ENCODE measurements at places on chromosomes 12 and 14.
A peak's percentile ranks its signal among the peaks of the same experiment; 100 is the strongest.

- no peak for DNase-seq
Observed at GRCh38 chr12:89686311-89686710, 22.3 kb downstream of the ATP2B1 start.

DNA sequence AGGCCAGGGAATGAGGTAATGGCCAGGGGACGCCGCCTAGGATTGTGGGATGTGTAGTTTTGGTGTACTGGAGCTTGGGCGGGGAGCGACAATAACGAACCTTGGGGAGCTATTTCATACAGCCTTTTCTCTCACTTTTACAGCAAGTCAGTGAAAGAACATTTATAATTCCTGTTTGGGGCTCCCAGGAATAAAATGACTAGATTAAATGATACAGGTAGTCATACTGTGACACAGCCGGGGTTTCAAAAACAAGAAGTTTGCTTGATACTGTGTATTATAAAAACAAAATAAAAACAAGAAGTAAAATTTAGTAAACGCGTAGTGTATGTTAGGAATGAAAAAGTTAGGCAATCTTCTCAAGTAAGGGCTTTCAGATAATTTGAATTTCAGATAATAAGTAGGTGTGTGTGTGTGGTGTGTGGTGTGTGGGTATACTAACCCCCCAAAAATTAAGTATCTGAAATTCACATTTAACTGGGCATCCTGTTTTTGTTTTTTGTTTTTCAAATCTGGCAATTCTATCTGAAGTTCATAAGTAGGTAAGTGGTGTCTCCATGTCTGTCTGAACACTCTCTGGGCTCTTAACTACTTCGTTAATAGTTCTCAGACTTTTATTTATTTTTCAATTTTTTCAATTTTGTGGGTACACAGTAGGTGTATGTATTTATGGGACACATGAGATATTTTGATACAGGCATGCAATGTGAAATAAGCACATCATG is 458 bp upstream of the DCTN2 start:
- DNase-seq = no peak

DNA sequence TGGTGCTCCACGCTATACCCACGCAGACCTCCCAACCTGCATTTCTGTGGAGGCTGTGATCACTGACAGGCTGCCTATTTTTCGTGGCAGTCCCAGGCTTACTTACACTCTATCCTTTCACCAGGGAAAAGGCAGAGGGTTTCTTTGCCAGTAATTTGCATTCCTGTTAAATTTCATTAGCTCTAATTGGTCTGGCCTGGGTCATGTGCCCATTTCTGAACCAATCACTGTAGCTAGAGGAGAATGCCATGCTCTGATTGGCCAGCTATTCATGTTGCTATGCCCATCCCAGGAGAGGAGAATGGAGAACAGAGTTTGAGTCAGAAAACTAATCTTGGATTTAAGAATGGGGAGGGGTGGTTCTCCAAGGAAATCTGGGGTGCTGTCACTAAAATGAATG is 43.2 kb upstream of the TUNAR start:
- DNase-seq = no peak

GRCh38 chr12:131963381-131963780 is 13.6 kb downstream of the EP400 start:
- DNase-seq = peak; percentile 60

DNA sequence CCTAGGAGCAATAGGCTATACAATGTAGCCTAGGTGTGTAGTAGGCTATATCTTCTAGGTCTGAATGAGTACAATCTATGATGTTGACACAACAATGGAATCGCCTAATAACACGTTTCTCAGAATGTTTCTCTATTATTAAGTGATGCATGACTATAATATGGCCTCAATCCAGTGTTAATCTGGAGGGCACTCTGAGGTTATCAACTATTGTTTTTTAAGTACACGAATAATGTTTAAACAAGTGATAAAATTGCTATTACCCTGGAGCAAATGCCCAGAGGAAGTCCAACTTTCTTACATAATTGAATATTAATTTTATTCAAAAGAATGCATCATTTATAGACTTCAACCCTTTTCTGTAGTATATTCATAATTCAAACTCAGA is 16.4 kb upstream of the CNIH1 start:
- DNase-seq = no peak

- no peak for DNase-seq
Observed at GRCh38 chr12:11893998-11894397, 176.7 kb upstream of the BCL2L14 start.

- no peak for DNase-seq
Observed at GRCh38 chr12:121279071-121279375, 17.5 kb downstream of the CAMKK2 start.

- no peak for DNase-seq
Observed at GRCh38 chr12:94803939-94804338, 153.6 kb upstream of the TMCC3 start.

- DNase-seq = peak; percentile 24
Observed at GRCh38 chr14:77615361-77616132, 890 bp downstream of the SPTLC2 start.

DNA sequence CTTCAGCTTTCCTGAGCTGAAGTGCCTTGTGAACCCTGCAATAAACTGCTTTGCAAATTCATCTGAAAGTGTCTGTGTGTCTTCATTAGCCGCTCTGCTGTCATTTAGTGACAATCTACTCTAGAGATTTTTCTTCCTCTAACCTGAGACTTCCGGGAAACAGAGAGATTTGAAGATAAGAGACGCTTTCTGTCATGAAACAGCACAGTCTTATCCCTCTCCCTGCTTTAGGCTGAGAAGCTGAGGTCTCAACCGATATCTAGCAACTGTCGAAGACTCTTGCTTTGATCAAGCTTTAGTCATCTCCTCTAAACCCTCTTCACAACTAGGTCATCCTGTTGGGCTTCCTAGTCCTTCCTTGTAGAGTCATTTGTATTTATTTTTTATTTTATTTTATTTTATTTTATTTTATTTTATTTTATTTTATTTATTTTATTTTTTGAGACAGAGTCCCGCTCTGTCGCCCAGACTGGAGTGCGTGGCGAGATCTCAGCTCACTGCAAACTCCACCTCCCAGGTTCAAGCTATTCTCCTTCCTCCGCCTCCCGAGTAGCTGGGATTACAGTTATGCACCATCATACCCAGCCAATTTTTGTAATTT is 1.2 kb downstream of the RNASE2 start:
- DNase-seq = no peak

- no peak for DNase-seq
Observed at GRCh38 chr14:37668646-37669045, 73.2 kb downstream of the TTC6 start.

DNA sequence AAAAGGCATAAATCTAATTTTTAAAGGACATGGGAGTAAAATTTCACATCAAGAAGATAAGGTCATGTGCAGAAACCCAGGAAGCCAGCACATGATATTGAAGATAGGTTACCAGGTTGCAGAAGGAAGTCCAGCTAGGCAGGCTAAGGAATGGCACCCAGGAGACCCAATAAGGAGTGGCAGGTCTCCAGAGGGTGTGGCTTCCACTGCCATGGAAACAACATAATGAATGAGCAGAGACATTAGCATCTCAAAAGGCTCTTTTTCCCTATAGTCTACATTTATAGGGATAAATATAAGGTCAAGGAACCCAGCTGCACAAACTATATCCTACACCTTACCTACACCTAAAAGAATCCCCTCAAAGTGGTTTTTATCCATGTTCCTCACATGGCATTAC is 275.9 kb downstream of the RPS29 start:
- no peak for DNase-seq

GRCh38 chr14:50018201-50018932 is 98.0 kb downstream of the VCPKMT start:
- no peak for DNase-seq

GRCh38 chr14:98056946-98057345 is 1215.1 kb downstream of the BCL11B start:
- no peak for DNase-seq

DNA sequence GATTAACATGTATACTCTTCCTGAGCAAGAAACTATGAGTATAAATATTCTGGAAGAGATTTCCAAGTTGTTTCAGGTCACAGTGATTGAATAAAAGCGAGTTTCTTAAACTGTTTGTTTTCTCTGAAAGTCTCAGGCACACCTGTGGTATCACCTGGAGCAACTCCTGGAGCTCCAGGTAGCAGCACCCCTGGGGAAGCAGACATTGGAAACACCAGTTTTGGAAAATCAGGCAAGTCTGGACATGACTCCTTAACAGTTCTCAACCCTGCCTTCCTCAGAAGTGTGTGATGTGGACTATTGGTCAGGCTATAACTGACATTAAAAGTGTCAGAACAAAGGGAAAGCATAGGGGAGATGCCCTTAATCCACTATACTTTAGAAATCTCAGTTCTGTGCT is 217.6 kb upstream of the CNTN1 start:
- DNase-seq = no peak

DNA sequence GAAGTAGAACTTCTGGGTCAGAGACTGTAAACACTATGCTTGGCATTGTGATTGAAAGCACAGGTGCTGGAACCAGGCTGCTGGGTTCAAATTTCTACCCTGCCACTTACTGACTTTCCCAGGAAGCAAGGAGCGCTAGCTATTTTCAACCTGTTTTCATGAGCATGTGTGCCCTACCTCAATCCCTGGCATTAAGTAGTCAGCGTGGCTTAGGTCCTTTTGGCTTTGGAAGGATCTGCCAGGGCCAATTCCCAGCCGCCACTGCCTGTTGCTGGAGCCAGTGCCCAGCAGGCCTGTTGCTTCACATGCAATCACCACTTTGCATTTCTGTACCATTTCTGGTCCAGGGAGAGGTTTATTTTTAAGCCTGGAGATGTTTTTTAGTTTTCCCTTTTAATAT is 196.3 kb downstream of the TRHDE start:
- DNase-seq = no peak

GRCh38 chr14:58671436-58671835 is 33.7 kb downstream of the DACT1 start:
- no peak for DNase-seq

GRCh38 chr12:12396694-12397093 is 39.8 kb downstream of the BORCS5 start:
- no peak for DNase-seq

DNA sequence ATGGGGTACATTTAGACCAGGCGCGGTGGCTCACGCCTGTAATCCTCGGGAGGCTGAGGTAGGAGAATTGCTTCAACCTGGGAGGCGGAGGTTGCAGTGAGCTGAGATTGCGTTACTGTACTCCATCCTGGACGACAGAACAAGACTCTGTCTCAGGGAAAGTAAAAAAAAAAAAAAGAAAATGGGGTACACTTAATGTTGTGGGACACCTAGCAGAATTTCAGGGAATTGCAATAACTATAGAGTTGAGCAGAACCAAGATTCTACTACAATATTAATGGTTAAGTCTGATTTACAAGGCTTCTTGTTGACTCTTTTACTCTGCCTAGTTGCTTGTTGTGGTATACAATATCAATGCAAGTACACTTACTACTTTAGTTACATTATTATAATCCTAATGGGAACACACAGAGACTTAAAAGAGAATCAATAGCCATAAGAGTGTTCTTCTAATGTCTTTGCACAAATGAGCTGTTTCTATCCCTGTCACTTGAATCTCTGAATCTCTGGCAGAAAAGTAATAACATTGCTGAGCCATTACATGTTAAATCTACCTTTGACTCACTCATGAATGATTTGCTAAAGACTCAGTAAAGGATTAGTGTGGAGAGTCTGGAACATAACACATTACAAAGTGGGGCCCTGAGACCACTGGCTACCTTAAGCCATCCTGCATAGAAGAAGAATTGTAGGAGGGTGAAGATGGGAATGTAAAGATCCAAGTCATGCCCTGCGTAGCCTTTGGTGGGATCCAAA is 22.7 kb downstream of the BEST3 start:
- no peak for DNase-seq

DNA sequence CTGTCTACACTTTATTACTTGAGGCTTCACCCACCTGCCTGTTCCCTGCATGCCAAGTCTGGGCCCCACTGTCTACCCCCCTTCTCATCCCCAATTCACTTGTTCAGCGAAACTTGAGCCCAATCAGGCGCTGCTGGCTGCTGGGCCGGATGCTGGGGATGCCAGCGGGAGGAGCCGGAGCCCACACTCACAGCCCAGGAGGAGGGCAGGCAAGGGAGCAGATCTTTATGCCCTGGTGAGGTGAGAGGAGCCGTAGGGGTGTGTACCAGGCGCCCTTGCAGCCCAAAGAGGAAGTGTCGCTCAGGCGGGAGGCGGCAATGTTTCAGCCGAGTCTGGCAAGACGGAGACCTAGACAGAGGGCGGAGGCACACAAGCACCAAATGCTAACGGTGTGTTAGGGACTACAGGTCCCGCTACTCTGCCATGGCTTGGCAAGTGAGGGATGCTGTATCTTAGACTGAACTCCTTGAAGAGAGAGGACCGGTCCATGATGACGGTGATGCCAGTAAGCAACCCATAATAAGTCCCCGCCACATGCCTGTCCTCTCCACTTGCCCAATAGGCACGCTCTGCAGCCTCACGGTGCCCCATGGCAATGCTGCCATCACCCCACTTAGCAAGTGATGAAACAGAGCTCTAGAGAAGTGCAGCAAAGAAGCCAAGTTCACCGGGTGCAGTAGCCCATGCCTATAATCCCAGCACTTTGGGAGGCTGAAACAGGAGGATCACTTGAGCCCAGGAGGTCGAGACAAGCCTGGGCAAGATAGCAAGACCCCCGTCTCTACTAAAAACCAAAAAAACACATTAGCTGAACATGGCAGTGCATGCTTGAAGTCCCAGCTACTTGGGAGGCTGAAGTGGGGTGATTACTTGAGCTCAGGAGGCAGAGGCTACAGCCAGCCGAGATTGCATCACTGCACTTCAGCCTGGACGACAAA is 41.6 kb downstream of the LRRC74A start:
- peak; percentile 73 for DNase-seq

- peak; percentile 33 for DNase-seq
Observed at GRCh38 chr14:23568600-23569331, 1.2 kb upstream of the AP1G2 start.

DNA sequence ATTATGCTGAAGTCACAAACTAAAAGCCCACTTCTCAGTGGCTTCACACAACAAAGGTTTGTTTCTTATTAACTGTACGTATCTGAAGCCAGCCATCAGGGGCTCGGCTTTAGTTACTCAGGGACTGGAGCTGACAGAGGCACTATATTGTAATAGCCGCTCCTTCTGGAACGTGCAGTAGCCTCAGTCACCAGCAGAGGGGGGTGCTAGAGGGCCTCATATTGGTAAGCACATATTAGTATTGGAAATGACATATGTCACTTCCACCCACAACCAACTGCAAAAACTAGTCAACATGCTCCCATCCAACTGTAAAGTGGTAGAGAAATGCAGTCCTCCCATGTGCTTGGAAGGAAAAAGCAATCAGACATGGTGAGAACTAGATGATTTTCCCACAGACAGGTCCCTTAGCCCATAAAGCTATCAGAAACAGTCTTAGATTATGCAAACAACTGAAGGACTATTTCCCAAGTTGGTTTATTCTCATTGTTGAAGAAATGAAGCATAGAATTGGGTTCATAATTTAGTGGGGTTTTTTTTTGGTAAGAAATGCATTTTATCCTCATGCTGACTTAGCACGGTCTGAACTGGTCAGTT is 183.6 kb upstream of the G2E3 start:
- DNase-seq = peak; percentile 58

DNA sequence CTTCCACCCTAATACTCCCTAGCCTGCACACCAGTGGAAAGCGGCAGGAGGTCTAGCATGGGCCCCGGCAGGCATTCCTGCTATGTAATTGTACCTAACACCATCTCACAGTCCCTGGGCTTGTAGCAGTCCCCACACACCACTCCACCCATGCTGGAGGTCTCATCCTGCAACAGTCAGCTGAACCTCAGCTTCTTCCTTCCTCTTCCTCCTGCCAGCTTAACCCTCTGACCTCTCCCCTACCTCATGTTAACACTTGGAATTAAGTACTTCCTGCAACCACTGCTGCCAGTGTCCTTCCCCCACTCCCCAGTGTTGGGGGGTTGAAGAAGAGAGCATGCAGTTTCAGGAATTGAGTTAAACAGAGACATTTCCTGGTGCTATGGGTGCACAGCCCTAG is 7.6 kb downstream of the ADCY4 start:
- no peak for DNase-seq

All from CD4-positive, alpha-beta T cell treated with Interleukin-17A for 4 hours (primary cell).